Progenitor cell of endocrine pancreas (in vitro differentiated cells): ENCODE measurements at places on chromosomes 7 and 10. TPM values are rescaled to one million over a fixed set of nuclear protein-coding genes. Genes with fewer than 3 reads are reported as not detected.

DNA sequence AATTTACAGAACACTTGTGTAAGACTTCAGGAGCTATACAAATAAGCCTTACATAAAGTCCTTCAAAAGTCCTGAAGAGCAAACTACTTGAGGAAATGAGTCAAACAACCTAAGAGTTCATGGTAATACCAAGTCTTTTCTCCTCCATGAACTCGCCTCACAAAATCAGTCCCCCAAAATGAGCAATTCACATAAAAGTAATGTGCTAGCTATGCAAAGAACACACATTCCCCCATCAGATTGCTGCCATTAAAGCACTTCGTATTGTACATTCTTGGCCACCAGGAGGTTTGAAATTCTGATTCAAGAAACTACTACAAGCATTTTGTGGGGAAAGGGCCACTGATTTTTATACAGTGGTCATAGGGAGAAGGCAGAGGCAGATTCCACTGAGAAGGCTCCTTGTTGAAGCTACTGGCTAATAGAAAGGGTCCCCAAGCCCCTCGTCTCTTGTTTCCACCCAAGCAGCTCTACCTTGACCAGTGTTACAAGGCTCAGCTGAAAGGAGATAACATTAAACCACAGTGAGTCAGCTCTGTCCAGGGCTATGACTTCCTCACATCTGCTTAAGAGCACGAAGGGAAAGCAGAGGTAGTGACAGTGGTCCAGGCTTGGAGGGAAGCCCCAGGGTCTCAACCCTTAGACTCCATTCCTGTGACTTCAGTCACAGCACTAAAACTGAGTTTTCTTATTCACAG lies 115.2 kb upstream of the CDK1 start:
- H3K4me3 ChIP-seq = no peak overlapping the region
- no peaks in the 10 kb centered on the region for H3K27me3 ChIP-seq

DNA sequence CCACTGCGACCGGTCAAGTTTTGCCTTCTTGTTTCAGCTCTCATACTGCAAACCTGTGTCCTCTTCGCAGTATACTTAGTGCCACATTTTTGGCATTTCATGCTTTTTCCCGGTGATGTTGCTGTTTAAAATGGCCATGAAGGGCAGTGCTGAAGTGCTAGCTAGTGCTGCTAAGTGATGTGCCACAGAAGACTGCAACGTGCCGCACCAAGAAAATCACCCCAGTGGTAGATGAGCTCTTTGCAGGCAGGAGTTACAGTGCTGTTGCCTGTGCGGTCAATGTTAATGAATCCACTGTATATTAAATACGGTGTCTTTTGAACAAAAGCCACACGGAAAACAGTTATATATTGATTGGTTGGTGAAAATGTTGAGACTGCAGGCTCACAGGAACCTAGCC lies 120.3 kb downstream of the ANLN start:
- DNase-seq = no peak
- no peaks in the 10 kb centered on the region for H3K4me1 ChIP-seq
- no peaks in the 10 kb centered on the region for H3K27me3 ChIP-seq

GRCh38 chr10:88156341-88156740 lies 292.9 kb downstream of the PTEN start:
- H3K36me3 ChIP-seq = no peaks in the 10 kb centered on the region
- no peak overlapping the region for H3K27ac ChIP-seq
- H3K4me3 ChIP-seq = no peak overlapping the region

- DNase-seq = no peak
- H3K27me3 ChIP-seq = no peaks in the 10 kb centered on the region
- H3K4me3 ChIP-seq = no peak overlapping the region
- peaks cover 3% of the 10 kb centered on the region for H3K36me3 ChIP-seq
- H3K4me1 ChIP-seq = no peaks in the 10 kb centered on the region
- H3K27ac ChIP-seq = no peak overlapping the region
These were observed 111.9 kb upstream of the RPA3 start for GRCh38 chr7:7830122-7830878.

- no peaks in the 10 kb centered on the region for H3K27me3 ChIP-seq
- H3K4me1 ChIP-seq = peaks cover 7% of the 10 kb centered on the region
- no peak for DNase-seq
- H3K27ac ChIP-seq = no peak overlapping the region
- peaks cover 8% of the 10 kb centered on the region for H3K36me3 ChIP-seq
These were observed 5.9 kb downstream of the AGR3 start for GRCh38 chr7:16875861-16876260.

- DNase-seq = no peak
- no peak overlapping the region for H3K4me3 ChIP-seq
These were observed 24.0 kb upstream of the GPNMB start for GRCh38 chr7:23222439-23223030.

- DNase-seq = no peak
- H3K27me3 ChIP-seq = no peaks in the 10 kb centered on the region
- no peaks in the 10 kb centered on the region for H3K36me3 ChIP-seq
- no peaks in the 10 kb centered on the region for H3K4me1 ChIP-seq
- H3K4me3 ChIP-seq = no peak overlapping the region
These were observed 371.8 kb upstream of the KCND2 start for GRCh38 chr7:119900996-119901672.

GRCh38 chr7:124764847-124765400 lies 668 bp downstream of the GPR37 start:
- peaks cover 3% of the 10 kb centered on the region for H3K36me3 ChIP-seq
- peak overlapping the region; percentile 87 for H3K4me3 ChIP-seq

DNA sequence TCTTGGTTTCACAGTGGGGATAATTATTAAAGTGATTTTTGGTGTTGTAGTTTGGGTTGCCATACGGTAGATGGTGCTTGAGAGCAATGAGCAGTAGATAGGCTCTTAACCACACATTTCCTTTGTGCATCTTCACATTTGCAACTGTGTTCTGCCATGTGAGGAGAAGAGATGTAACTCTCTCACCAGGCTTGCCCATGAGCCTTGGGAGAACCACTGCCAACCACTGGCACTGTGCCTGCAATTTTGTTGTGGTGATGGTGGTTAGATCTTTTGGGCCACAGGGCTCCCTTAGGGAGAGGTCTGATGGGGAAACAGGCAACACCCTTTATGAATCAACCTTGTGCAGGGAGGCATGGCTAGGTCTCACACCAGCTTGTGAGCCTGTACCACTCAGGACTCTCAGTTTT lies 204.3 kb downstream of the CCDC7 start:
- H3K36me3 ChIP-seq = peaks cover 1% of the 10 kb centered on the region
- no peaks in the 10 kb centered on the region for H3K4me1 ChIP-seq
- no peak overlapping the region for H3K4me3 ChIP-seq
- no peak overlapping the region for H3K27ac ChIP-seq
- H3K27me3 ChIP-seq = no peaks in the 10 kb centered on the region

DNA sequence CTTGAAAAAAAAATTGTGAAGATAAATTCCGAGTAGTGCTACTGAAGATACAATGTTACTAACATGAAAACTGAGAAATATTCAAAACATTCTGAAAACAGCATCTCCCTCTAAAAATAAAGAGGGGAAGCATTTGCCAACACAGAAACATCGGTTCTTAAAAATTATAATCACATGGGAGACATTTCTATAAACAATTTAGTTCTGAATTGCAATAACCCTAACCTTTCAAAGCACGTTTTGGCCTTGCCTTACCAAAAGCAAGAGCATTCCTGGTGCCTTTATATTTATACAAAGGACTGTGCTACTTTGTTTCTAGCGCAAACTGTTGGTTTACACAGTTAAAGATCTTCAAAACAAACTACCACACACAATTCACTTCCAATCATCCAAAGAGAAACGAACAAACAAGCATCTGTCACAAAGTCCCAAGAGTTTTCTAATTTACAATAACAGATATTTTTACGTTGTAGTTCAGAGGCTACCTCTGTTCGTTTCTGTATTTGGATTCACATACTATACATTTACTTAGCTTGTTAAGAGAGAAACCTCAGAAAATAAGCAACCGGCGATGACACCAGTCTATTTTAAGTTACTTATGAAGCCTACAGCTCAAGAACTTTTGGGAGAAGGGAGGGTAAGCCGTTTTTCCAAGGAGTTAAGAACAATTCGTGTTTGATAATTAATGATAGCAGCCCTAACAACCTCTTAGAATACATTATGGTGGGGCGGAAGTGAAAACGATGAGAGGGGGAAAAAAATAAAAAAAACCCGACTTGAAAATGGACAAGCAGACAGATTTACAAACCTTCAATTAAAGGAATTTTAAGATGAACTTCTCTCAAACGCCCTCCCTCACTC lies 1.3 kb downstream of the ABI1 start:
- peak overlapping the region; percentile 100 for H3K4me3 ChIP-seq
- H3K4me1 ChIP-seq = peaks cover 17% of the 10 kb centered on the region
- no peak for DNase-seq

DNA sequence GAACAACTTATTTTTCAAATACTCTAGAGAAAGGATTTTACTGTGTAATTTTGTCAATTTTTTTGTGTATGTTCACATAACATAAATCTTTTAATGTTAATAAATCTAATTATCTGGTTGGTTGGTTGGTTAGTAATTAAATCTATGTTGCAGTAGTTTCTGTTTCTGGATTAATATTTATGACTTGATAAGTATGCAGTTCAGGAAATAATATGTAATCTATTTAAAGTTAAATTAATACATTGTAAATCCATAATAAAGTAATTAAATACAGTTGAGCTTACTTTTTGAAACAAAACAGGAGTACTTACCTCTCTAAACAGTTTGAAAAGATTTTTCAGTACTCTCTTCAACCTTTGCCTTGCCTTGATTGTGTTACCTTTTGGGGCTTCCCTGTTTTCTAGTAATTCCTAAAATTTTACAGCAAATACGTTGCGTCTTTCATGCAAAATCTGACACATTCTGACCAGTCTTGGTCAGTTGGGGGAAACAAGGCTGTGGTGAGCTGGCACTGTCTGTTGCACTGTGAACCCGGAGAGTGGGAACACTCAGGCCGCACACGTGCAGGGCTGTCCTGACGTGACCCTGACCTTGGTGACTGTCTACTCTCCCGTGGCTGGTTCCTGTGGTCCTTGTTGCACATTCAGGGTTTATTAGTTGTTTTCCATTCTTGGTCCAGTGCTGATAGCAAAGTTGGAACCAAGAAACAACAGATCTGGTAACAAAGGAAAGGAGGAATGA lies 45.6 kb upstream of the FGL2 start:
- no peaks in the 10 kb centered on the region for H3K27me3 ChIP-seq
- no peak overlapping the region for H3K27ac ChIP-seq
- no peak for DNase-seq
- peaks cover 1% of the 10 kb centered on the region for H3K36me3 ChIP-seq
- H3K4me3 ChIP-seq = no peak overlapping the region
- no peaks in the 10 kb centered on the region for H3K4me1 ChIP-seq

DNA sequence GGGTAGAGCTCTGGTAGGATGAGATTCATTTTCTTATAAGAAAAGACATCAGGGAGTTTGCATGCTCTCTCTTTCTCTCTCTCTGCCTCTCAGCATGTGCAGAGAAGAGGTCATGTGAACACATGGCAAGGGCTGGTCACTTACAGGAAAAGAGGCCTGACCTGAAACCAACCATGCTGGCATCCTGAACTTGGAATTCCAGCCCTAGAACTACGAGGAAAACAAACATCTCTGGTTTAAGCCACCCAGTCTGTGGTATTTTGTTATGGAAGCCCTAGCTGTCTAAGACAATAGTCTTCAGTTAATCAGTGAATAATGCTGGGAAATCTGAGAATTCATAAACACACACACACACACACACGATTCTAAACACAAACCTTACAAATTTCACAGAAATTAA lies 1104.2 kb upstream of the LRRN3 start:
- H3K27me3 ChIP-seq = no peaks in the 10 kb centered on the region
- DNase-seq = no peak
- no peak overlapping the region for H3K27ac ChIP-seq

- H3K4me3 ChIP-seq = no peak overlapping the region
- H3K27me3 ChIP-seq = no peaks in the 10 kb centered on the region
- no peak overlapping the region for H3K27ac ChIP-seq
- H3K36me3 ChIP-seq = no peaks in the 10 kb centered on the region
- no peak for DNase-seq
These were observed 85.4 kb downstream of the THSD7A start for GRCh38 chr7:11746591-11746990.

- peaks cover 44% of the 10 kb centered on the region for H3K36me3 ChIP-seq
- H3K27ac ChIP-seq = no peak overlapping the region
- no peak overlapping the region for H3K4me3 ChIP-seq
These were observed 59.9 kb downstream of the SND1 start for GRCh38 chr7:127711872-127712271.

DNA sequence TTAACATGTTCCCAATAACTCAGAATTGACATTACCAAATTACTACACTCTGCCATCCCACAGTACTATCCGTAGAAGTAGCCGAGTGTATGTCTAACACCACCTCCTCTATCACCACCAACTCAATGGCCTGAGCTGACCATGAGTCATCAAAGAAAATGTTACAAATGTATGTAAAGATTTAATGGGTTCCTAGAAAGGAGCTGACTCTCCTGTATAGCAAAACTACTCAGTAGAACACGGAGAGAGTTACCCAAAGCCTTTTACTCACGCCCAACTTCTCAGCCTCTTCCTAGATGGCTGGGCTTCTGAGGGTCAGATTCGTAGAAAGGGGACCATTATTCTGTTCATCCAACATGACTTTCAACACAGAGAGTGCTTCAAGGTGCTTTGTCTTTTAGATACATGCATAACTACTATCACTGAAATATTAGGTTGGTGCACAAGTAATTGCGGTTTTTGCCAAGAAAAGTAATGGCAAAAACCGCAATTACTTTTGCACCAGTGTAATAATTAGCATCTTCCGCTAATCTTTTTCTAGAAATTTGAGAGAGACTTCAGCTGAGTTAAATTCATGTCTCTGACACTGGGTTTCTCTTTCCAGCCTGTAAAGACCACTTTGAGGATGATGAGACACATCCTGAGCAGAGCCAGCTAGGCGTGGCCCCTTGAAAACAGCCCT lies 24.0 kb upstream of the NANOS1 start:
- no peaks in the 10 kb centered on the region for H3K4me1 ChIP-seq
- no peaks in the 10 kb centered on the region for H3K27me3 ChIP-seq
- no peak for DNase-seq

GRCh38 chr7:80150611-80151273 lies 16.1 kb downstream of the GNAI1 start:
- H3K4me1 ChIP-seq = peaks cover 37% of the 10 kb centered on the region
- no peaks in the 10 kb centered on the region for H3K36me3 ChIP-seq
- DNase-seq = no peak
- no peaks in the 10 kb centered on the region for H3K27me3 ChIP-seq
- H3K4me3 ChIP-seq = no peak overlapping the region

Gene GHITM
- total RNA-seq = 99.4 and 105 TPM in 2 replicates

Gene ANKRD61
- 0.22 and 0.47 TPM in 2 replicates for total RNA-seq

Gene SPDYE3
- not detected in 2 replicates for total RNA-seq
